Right atrium auricular region (tissue), 2 donors: ENCODE measurements at places on chromosomes 1 and 21. TPM values are rescaled to one million over a fixed set of nuclear protein-coding genes. Genes with fewer than 3 reads are reported as not detected.

- no peak for DNase-seq
- no peaks in the 10 kb centered on the region for H3K36me3 ChIP-seq
- no peaks in the 10 kb centered on the region for H3K4me1 ChIP-seq
- H3K4me3 ChIP-seq: no peak overlapping the region
- H3K27ac ChIP-seq: no peak overlapping the region
Observed at GRCh38 chr1:159141584-159142390, 29.6 kb upstream of the CADM3 start.

PLEKHA6 gene
- total RNA-seq: 25.7 TPM

DNA sequence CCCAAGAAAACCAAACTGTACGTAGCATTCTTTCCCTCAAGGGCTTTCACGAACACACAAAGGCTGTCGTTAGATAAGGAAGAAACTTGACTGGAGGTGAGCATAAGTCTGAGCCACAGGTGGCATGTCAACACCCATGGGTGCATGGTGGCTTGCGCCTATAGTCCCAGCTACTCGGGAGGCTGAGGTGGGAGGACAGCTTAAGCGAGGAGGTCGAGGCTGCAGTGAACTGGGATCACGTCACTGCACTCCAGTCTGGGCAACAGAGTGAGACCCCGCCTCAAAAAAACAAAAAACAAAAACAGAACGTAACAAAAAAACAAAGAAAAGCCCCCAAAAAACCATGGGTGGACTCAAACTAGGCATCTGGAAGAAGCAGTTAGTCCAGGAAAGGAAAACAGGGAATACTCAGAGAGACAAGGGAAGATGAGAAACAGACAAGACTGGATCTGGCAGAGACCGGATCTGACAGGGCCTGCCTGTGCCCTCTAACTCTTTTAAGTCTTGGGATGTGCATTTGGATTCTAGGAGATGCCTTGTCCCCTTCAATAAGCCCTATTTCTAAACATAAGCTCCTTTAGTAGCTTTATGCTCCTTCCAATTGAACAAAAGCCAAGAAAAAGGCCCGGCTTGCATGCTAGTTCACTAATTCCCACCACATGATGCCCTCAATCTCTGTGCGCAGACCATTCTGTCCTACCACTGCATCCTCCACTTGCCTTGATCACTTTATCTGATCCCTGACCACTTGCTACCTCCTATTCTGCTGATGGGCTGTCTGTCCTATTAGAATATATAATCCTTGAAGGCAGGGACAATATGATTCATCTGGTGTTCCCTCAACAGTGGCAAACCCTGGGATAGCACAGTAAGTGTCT, 73.8 kb downstream of the APP start:
- no peak for DNase-seq
- no peak overlapping the region for H3K27ac ChIP-seq
- H3K36me3 ChIP-seq: no peaks in the 10 kb centered on the region
- no peaks in the 10 kb centered on the region for H3K27me3 ChIP-seq

MYBPH gene
- total RNA-seq: not detected

OPRD1 gene
- total RNA-seq: not detected

PAQR6 gene
- not detected for total RNA-seq

OR14K1 gene
- not detected for total RNA-seq

DNA sequence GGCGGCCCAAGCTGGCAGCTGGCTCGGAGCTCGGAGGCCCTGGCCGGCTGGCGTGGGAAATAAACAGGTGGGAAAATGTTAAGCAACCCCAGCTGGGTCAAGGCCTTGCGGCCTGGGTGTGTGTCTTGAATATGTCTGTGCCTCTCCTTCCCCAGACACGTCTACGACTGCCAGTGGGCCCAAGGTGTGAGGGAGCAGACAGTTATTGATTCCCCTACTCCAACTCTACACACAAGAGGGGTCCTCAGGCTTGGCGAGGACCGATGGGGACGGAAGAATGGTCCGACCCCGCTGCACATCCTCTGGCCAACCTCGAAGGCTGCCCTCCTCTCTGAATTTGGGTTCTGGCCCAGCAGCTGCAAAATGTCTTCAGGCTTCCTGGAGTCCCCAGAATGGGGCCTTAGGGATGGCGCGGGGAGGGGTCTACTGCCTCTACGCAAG, 2.2 kb downstream of the IL22RA1 start:
- H3K4me1 ChIP-seq: peaks cover 16% of the 10 kb centered on the region
- H3K27me3 ChIP-seq: no peaks in the 10 kb centered on the region
- H3K36me3 ChIP-seq: no peaks in the 10 kb centered on the region
- H3K27ac ChIP-seq: no peak overlapping the region

CAPN9 gene
- total RNA-seq: not detected

EXTL1 gene
- total RNA-seq: 0.79 TPM

DLGAP3 gene
- total RNA-seq: not detected

GRCh38 chr1:247085310-247085709, 6.7 kb upstream of the ZNF670 start:
- no peaks in the 10 kb centered on the region for H3K4me1 ChIP-seq
- H3K27ac ChIP-seq: no peak overlapping the region
- no peaks in the 10 kb centered on the region for H3K27me3 ChIP-seq

GRCh38 chr1:211231873-211232272, 27.3 kb upstream of the RCOR3 start:
- DNase-seq: no peak
- no peak overlapping the region for H3K27ac ChIP-seq
- no peak overlapping the region for H3K4me3 ChIP-seq
- no peaks in the 10 kb centered on the region for H3K36me3 ChIP-seq
- no peaks in the 10 kb centered on the region for H3K4me1 ChIP-seq

- no peaks in the 10 kb centered on the region for H3K27me3 ChIP-seq
- no peak for DNase-seq
- no peak overlapping the region for H3K4me3 ChIP-seq
Observed at GRCh38 chr1:31562707-31563360, 13.5 kb upstream of the TINAGL1 start.
